ENCODE measurements at places on chromosomes 3 and 15.

DNA sequence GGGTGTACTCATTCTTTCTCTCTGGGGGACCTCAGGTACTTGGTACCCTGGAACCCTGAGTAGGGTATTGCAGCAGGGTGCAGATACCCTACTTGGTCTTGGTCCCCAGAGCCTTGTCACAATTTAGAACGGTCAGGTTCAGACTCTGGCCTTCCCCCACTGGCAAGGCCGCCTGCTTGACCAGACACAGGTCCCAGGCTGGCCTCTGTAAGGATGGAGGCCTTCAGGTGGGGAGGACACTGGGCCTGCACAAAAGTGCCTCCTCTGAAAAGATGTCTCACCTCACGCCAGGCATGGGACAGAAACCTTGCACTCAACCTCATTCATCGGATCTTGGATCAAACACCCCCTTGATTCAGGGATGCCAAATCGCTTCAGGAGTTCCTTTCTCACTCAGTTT lies 158.4 kb downstream of the KLF13 start:
- DNase-seq = no peak

- DNase-seq = no peak
Observed at GRCh38 chr3:15541371-15541770, 19.9 kb upstream of the COLQ start.

GRCh38 chr3:36957862-36958686 lies 13.2 kb upstream of the TRANK1 start:
- no peak for DNase-seq

DNA sequence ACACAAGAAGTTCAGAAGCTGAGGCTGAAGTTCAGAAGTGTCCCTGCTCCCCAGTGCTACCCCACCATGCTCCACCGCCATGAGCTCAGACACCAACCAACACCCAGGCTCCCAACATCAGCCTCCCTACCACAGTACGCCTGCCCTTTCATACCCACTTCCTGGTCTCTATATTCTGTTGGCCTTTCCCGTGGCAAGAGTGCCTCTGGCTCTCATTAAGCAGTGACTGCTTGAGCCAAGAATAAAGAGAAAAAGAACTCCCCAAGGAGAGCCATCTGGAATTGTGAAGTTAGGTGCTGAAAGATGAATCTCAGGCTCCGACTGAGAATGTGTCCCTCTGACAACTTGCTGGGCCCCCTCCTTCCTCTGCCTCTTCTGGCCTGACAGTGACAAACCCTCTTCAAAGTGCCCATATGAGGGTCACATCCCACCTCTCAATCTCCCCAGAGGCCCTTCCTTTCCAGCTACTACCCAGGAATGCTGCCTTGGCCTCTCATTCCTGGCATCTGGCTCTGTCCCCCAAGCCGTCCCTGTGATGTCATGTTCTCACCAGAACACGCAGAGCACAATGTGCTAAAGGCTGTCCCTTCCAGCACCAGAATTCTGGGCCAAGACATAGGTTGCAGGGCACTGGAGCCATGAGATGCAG lies 306.8 kb downstream of the NTRK3 start:
- no peak for DNase-seq

DNA sequence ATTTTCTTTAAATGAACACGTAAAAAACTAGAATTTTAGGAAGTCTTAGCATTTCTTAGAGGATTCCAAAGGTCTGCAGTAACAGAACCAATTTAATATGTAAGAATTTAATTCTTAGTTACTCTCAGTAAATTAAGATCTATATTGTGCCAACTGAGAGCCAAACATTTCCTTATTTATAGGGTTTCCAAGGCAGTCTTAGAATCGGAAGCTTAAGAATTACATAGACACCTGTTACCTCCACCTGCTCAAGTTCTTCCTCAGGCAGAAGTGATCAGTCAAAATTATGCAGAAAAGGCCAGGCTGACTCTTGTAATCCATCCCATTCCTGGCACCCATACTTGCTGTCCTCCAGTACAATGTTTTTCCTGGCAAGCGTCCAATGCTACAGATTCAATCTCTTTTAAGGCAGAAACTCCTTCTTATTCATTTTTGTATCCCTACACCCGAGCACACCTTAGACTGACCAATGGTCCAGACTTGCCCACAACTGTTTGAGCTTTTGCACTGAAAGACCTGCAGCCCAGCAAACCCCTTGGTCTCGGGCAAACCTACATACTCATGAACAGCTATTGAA lies 64.3 kb downstream of the NCEH1 start:
- DNase-seq = peak; percentile 57

DNA sequence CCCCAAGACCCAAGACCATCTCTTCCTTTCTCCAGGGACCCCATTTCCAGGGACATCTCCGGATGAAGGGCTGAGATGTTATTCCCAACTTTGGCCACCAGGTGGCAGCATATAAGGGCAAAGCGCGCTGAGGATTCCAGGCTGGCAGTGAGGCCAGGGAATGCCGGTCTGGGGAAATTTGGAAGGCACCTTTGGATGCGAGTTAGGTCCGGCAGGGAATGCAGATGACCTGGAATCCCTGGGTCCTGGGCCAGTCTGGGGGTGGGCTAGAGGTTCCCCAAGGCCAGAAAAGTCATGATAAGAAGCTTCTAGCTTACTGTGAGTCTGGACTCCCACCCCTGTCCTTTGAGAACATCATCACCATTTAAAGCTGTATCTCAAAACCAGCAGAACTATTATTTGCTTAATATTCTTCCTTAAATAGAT lies 1.6 kb upstream of the CHST13 start:
- DNase-seq = peak; percentile 6

DNA sequence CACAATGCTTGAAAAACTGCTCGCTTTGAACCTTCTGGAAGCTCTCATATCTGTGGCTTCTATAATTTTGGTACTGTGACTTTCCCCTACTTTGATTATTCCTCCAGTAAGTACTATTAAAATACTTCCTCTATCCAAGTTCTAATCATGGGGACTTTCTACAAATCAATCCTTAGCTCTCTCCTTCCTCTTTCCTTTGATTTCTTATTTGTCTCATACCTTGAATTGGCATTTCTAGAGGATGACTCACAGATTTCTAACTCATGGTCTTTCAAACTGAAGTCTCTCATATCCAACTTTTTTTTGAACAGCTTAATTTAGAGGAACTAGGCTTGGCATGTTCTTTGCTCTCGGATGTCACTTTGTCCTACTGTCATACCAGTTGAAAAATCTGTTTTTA lies 241.8 kb downstream of the TBC1D5 start:
- DNase-seq = no peak

DNA sequence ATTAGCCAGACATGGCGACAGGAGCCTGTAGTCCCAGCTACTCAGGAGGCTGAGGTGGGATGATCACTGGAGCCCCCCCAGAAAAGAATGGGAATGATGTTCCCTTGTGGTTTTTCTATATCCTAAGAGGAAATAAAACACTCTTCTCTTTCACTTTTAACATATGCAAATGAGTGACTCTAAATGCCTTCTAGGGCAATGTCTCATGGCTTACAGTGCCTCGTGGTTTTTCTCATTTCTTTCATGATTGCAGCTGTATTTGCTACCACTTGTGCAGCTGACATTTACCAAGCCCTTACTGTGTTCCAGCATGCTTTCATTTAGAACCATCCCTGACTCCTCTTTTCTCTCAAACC lies 26.4 kb downstream of the STOML1 start:
- DNase-seq = no peak

DNA sequence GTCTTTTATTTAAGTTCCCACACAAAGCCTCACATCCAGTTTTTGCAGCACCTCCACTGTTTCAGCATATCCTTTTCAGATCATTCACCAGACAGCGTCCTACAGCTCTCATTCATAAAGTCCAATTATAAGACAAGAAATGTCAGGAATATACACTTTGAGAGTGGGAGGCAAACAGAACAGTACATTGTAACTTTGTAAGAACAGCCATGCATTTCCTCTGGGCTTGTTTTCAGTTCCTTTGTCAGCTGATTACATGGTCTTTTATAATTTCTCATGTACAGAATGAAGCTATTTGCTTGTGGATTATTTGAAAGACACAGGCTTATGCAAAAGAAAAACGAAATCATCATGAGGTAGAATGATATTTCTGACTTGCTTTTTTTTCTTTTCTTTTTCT lies 85.7 kb downstream of the SOX2 start:
- no peak for DNase-seq

DNA sequence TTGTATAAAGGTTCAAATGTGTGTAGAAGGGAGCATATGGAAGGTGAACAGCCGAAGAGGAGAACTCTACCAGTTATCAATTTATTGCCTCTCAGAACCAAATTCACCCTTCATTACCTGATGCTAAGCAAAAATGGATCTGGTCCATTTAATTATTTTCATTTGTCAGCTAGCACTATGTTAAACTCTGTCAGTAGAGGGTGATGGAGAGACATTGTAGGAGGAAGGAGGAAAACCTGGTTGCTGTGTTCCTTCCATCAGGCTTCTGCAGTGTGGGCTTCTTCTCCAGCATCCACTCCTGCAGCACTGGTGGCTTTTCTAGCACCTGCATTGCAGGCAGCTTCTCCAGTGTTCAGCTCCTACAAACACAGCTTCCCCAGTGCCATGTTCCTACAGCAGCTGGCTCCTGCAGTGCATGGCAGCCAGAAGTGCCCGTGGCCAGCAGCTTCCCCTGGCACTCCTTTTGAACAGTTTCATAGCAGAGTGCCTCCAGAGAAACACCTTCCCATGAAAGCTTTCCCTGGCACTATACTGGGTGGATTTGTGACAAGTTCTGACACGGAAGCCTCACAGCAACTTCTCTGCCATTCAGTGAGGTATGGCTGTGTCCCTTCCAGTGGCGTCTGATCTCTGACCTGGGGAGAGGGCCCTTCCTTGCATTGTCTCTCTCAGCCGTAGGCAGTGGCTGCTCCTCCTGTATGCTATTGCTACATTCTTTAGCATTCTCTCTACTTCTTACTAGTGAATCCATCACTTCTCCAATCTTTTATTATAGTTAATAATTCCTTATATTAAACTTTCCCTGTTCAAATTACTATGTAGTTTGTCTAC lies 14.6 kb upstream of the IL17RD start:
- peak; percentile 21 for DNase-seq

- no peak for DNase-seq
Observed at GRCh38 chr15:27196691-27197090, 225.7 kb downstream of the GABRG3 start.

DNA sequence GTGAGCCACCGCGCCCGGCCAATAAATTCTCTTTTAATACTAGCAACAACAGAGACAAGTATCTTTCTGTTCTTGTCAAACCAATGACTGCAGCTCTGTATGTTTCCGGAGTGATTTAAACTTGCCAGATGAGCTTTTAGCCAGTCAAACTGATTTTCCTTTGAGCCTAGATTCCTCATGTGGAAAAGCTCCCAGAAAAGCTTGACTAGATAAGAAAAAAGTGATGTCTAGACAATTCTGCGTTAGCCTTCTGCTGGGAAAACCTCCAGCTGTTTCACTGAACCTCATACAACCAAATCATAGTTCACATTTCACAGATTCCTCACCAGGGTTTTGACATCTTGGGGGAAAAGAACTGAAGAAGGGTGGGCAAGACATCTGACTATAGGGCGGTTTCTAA lies 78.6 kb downstream of the MAGI1 start:
- DNase-seq = no peak

- DNase-seq = no peak
Observed at GRCh38 chr3:24646790-24647189, 152.1 kb upstream of the THRB start.

DNA sequence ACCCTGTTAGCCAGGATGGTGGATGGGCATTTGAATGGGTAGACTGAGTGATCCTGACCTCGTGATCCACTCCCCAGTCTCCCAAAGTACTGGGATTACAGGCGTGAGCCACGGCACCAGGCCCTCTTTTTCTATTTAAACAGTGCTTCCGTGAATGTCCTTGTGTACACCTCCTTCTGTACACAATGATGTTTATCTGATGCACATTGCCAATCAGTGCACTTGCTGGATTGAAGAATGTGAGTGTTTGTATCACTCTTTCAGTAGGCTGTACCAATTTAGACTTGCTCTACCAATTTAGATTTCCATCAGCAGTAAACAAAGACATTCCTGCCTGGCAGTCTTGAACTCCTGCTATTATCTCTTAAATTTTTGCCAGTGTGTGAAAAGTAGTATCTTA lies 8.9 kb upstream of the ZNF619 start:
- DNase-seq = no peak

- no peak for DNase-seq
Observed at GRCh38 chr3:131775650-131776049, 259.2 kb downstream of the CPNE4 start.

DNA sequence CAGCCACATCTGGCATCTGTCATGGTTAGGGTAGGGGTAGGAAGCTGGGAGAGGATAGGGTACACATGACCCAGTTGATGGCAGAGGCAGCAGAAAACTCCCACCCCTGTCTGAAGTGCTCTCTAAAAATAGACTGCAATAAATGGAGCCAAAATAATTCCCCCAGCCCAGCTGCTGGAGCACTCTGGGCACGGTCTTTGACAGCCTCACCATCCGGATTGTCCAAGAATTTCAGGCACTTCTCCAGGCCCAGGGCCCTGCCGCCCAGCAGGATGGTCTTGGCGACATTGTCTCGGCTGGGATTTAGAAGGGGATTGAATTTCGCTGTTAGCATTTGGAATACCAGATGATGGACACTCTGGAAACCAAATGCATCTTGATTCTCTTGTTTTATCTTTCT lies 103.7 kb downstream of the IQSEC1 start:
- DNase-seq = peak; percentile 44

GRCh38 chr3:46593274-46593862 lies 19.0 kb upstream of the FAM240A start:
- no peak for DNase-seq

DNA sequence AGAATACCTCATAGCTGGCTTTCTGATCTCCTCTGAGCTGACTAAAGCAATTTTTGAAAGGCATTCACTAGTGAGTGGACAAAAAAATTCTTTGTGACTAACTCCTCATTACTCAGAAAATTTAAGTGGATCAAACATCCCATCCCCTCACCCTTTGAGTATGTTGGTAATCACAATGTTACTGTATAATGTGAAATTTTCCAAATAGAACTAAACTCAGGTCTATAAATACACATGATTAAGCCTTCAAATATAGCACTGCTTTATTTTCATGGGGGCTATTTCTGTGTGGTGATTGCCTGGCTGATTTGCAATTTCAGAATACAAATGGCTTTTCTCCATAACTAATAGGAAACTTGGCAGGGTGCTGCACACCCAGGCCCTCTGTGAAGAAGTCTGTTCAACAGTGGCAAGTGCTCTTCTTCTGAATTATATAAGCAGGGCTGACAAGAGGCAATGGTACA lies 45.9 kb upstream of the ACTC1 start:
- DNase-seq = no peak

Measured in SHP77 (cell line).